ENCODE measurements at places on chromosomes 1 and 21.

DNA sequence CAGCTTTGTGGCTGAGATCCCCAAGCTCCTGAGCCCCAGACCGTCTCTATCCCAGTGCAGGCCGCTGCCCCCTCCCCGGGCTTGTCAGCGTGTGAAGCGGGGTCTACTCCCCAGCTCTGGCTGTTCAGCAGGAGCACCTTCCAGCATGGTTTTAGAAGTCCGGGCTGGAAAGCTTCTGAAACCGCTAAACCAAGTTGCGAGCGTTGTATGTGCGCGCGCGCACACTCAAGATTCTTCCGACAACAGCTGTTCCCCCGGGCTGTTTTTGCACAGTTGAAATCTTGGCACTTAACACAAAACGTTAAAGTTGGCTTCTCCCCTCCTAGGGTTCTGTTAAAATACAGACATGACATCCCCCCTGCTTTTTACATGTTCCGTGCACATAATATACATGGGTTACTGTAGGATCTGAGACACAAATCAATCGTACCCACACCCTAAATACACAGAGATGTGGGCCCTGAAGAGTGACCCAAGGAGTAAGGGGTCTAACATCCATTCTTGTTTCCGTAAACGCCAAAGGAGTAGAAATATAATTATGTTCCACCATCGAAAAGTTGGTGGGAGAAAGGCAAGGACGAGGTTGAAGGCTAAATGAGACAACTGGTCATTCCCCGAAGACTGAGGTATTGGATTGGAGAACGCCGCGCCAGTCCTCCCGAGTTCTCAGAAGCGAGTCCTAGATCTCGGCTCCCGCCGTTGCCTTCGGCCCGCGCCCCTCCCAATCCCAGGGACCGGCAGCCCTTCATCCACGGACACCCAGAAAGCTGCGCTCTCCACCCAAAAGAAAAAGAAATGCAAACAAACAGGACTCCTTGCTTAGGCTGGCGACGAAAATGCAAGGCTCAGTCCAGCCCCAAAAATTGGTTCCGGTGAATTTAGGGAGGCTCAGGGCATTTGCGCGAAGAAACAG, 1.3 kb downstream of the TBX15 start:
- DNase-seq, result no peak

DNA sequence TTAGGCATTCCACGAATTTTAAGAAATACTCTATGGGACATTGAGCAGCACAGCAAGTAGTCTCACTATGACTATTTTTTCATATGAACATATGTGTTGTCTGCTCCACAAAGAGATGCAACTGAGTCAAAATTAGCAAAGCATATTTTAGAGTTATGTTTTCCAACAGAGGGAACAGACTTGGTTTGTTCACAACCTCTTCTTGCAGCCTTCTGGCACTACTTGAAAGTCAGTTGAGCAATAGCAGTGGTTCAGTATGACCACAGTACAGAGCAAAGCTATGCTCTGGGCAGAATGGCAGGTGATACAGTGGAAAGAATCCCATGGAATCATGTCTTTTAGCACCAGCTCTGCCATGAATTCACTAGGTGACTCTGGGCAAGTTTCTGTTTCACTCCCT, 5.2 kb downstream of the CCN1 start:
- peak; percentile 84 for DNase-seq

DNA sequence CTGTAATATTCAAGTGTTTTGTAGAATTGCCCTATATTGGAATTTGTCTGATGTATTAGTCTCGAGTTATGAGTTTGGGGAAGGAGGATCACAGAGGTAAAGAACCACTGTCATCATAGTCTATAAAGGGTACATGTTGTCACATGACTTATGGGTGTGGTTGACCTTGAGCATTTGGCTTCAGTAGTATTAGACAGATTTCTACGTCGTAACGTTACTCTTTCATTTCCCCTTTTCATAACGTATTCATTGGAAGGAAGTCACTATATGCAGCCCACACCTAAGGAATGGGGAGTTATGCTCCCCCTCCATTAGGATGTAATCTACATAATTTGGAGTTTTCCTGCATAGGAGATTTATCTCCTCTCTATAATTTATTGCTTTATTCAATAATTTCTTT, 110.1 kb upstream of the VAV3 start:
- DNase-seq, result no peak

DNA sequence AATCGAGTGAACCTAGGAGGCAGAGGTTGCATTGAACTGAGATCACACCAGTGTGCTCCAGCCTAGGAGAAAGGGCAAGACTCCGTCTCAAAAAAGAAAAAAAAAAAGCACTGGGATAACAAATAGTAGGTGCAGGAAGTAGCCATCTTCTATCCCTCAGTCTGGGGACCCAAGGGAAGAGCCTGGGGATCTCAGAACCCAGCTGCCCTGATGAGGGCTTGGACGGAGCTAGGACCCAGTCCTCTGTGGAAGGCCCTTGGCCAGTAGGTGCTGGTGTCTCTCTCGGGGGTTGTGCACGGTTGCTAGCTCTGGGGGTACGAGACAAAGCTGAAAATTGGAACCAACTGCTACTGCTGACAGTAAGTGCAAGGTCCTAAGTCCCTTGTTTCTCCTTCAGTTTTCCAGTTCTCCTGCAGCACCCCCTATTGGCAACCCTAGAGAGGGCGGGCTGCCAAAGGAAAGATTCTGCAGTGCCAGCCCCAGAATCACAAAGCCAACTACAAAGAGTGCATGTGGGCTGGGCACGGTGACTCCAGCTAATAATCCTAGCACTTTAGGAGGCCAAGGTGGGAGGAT, 57.6 kb upstream of the KIF1B start:
- DNase-seq, result peak; percentile 25

GRCh38 chr1:228336308-228337030, 70.2 kb downstream of the TRIM11 start:
- no peak for DNase-seq

GRCh38 chr1:61978796-61979195, 215.9 kb upstream of the L1TD1 start:
- no peak for DNase-seq

DNA sequence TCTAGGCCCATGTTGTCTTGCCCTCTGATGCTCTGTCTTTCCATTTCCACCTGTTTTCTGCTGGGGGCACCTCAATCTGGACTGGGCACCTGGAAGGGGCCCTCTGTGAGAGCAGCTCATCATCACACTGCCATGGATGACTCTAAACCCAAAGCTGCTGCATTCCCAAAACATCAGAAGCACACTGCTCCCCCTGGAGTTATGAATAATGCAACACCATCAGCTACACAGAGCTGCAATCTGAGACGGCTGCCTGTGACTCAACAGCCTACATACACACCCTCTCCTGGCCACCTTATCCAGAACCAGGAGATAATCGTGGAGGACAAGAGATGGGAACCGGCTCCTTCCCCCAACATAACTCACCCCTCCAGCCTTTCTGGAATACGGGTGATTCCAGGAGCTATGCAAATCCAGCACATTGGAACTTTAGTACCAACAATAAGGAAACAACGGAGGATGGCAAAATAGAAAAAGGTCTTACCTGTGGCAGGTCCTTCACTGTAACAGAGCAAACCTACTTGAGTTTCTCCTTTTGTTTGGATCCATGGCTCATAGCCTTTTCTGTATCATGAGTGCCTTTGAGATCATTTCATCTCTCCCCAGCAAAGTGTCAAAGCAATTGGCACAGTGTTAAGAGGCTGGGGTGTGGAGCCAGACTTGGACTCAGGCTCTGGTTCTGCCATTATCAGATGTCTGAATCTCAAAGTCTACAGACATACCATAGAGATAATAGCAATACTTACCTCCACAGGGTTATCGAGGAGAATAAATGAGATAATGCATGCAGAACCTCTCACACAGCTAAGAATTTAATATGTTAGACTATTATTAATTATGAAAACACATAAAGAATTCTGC, 29.3 kb downstream of the AK2 start:
- peak; percentile 82 for DNase-seq

- no peak for DNase-seq
Observed at GRCh38 chr1:32005522-32005921, 8.1 kb upstream of the KHDRBS1 start.

GRCh38 chr1:28927648-28928313, 13.4 kb downstream of the EPB41 start:
- no peak for DNase-seq

- DNase-seq, result no peak
Observed at GRCh38 chr1:32179193-32179442, 357 bp upstream of the TXLNA start.

DNA sequence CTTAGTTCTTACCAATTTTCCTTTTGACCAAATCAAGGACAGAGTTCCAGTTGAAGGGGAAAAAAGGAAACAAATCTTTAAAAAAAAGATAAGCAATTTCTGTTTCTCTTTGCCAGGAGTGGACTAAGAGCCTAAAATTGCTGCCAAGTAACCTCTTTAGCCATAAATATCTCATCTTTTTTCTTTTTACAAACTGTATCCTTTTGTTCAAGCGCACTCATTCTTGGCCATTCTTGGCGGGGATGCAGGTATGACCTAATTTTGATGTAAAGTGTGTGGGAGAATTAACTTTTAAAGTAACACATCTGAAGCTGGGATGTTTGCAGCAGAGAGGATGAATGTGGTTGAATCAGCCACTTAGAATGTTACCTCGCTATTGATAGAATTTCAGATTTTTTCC, 13.4 kb upstream of the KIF1B start:
- DNase-seq, result no peak

DNA sequence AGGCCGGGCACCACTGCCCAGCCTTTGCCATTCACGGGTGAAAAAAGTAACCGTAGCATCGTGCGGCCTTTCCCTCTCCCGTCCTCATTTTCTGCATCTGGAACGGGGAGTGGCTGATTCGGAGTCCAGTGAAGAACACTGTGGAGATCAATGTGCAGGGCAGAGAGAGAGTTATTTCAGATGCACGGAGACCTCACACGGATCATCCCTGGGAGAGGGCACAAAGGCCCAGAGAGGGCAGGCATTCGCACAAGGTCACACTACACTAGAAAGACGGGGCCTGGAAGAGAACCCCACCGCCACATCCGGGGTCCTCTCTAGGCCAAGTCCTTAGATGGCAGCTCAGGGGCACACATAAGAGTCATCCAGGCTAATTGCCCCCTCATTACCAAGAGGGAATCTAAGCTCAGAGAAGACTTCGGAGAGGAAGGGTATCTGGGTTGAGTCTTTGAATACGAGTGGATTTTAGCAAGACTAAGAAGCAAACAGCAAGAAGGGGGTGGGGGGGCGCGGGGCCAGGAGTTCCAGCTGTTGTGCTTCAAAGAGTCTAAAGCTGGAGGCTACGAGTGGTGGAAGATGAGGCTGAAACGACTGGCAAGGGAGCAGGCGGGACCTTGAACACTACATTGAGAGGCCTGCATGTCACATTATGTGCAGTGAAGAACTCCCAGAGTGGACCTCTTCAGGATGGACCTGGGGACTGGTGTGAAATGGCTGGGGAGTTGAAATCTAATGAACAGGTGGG, 857 bp downstream of the GPX7 start:
- DNase-seq, result peak; percentile 19

- DNase-seq, result no peak
Observed at GRCh38 chr1:228684607-228685006, 50.7 kb upstream of the RHOU start.

DNA sequence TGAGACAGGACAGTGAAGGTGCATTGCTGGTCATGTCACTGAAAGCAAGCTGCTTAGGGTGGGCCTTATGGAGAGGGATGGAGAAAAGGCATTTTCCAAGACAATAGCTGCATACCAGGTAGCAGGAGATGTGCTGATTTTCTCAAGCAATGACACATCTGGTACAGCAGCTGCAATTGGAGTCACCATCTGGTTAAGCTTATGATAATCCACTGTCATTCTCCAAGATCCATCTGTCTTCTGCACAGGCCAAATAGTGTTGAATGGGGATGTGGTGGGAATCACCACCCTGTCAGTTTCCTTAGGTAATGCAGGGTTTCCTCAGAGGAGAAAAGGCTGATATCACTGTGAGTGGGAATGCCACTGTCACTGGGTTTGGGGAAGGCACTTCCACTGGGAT, 54.6 kb downstream of the ADSS2 start:
- DNase-seq, result no peak

GRCh38 chr1:94612525-94613204, 71.1 kb upstream of the F3 start:
- no peak for DNase-seq

GRCh38 chr1:64539781-64540218, 69.9 kb downstream of the CACHD1 start:
- peak; percentile 46 for DNase-seq

- DNase-seq, result no peak
Observed at GRCh38 chr21:33362044-33362555, 37.3 kb downstream of the IFNAR1 start.

DNA sequence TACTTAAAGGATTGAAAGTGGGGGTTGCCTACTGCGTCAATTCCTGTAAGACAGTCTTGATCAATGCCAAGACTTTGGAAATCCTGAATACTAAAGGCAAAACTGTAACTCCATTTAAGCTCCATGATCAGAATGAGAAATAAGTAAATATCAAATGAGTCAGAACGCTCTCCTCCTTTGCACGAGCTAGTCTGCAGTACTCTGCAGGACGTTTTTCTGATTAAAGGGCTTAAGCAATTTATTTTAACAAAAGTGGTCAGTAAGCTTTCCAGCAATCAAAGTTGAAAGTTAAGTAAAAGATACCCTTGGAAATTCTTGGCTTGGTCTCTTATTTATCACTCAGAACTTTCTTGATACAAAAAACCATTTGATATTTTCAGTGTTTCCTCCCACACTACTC, 35.7 kb upstream of the ARHGAP29 start:
- peak; percentile 74 for DNase-seq

- DNase-seq, result no peak
Observed at GRCh38 chr1:244052728-244053312, 1.7 kb downstream of the ZBTB18 start.

- no peak for DNase-seq
Observed at GRCh38 chr1:205122489-205122882, 708 bp upstream of the RBBP5 start.

DNA sequence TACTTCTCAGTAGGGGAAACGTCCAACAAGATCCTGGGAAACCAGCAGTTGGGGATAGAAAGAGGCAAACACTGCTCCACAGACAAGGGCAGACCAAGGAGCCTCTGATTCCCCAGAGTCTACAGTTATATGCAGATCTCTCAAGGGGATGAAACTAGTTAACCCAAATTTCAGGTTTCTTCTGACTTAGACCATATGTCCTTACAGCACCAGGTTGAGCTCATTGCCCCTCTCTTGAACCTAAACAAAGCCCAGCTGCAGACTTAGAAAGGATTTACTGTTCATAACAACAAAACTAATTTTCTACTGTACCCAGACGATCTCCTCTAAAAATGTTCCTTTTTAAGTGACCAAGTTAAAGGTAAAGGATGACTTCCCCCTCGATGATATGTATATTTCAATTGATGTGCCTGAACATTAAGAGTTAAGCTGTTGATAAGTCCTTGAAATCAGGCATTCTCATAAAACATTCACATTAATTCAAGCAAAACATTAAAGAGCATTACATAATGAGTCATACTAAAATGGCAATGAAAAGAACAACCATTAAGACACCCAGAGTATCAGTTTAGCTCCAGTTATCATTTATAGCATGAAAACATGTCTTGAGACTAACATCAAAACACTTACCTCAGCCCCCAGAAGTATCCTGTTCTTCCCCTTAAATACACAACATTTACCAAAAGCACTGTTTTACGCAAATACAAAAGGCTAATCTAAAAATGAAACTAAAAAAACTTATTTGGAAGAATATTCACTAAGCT, 24.1 kb downstream of the SMYD3 start:
- no peak for DNase-seq
